ENCODE measurements at places on chromosomes 1 and 21.

DNA sequence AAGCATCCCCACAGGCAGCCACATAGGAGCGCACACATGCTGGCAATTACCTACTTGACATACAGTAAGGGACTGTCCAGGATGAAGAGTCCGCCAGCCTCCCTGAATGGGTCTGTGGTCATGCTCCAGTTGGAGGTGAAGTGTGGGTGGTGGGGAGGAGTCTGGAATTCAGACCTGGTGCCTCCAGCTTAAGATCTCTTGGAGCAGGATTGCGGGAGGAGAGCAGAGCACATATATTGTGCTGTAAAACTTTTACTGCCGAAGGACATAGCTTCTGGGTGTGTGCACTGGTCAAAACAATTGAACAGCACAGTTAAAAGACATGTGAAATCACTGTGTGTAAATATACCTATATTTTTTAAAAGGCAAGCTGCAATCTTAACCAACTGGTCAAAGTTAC is 17.9 kb downstream of the STK40 start:
- no peak for DNase-seq

GRCh38 chr1:34060901-34061415 is 104.1 kb downstream of the CSMD2 start:
- no peak for DNase-seq

DNA sequence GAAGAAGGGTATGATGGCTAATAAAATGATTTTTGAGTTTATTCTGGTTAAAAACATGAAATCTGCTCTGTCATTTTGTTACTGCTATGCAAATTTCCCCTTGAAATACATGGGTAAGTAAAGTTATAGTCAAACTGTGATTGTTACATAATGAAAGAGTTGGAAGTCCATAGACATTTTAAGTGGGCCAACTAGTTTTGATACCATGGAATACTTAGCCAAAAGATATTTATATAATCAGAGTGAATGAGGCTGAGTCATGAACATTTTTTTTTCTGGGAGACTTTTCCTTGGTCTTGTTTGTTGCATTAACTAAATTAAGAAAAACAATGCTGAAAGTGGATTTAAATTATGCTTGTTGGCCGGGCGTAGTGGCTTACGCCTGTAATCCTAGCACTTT is 58.2 kb upstream of the MPC2 start:
- no peak for DNase-seq

DNA sequence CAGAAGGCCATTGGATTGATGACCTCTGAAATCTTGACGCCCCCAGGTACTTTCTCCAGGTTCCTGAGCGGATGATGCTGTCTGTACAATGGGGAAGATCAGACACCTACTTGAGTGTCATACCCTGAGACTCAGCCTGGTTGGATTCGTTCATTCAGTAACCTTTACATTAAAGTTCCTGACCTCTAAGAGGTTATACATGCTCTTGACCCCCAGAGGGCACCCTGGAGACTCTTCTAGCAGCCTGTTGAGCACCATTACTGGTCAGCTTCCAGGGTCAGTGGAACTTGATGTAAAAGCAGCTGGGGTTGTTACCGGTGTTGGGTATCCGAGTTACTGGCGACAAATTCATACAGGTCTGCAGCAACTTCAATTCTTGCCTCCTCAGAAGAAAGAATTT is 114.3 kb upstream of the ZNF678 start:
- no peak for DNase-seq

DNA sequence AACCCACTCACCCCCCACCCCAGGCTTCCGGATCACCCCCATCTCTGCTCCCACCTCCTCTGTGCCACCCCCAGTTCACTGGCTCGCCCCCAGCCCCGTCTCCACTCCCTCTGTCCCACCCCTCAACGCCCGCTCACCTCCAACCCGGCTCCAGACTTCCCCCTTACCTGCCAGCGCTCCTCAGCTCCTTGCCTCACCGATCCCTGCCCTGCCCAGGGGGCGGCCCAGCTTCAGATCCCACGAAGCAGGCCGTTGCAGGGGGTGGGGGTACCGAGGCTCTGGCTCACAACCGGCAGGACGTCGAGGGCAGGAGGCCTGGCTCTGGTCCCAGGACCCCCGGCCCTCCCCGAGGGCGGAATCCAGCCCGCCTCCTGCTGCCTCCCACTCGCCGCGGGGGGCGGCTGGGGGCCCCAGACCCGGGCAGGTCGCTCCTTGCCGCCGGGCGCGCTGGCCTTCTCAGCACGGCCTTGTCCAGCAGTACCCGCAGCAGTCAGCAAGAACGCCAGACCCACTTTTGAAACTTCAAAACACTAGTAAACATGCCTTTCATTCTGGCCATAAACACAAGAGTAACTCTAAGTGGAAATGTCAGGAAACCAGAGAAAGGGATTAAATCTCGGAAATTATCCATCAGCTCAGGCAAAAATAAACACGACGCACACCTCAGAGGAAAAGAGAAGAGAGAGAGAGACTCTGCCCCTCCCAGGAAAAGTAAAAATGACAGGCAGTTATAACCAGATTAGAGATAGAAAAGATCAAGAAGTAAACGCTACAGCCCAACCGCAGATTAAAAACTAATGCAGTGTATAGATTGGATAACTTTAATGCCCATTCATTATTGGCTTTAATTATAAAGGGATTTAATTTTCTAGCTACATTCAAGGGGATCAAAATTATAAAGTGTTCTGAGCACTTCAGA is 1.0 kb upstream of the FAM89A start:
- DNase-seq, result no peak

GRCh38 chr1:6942990-6943389 is 157.7 kb downstream of the CAMTA1 start:
- no peak for DNase-seq

GRCh38 chr1:208449951-208450350 is 205.8 kb upstream of the PLXNA2 start:
- DNase-seq, result no peak

DNA sequence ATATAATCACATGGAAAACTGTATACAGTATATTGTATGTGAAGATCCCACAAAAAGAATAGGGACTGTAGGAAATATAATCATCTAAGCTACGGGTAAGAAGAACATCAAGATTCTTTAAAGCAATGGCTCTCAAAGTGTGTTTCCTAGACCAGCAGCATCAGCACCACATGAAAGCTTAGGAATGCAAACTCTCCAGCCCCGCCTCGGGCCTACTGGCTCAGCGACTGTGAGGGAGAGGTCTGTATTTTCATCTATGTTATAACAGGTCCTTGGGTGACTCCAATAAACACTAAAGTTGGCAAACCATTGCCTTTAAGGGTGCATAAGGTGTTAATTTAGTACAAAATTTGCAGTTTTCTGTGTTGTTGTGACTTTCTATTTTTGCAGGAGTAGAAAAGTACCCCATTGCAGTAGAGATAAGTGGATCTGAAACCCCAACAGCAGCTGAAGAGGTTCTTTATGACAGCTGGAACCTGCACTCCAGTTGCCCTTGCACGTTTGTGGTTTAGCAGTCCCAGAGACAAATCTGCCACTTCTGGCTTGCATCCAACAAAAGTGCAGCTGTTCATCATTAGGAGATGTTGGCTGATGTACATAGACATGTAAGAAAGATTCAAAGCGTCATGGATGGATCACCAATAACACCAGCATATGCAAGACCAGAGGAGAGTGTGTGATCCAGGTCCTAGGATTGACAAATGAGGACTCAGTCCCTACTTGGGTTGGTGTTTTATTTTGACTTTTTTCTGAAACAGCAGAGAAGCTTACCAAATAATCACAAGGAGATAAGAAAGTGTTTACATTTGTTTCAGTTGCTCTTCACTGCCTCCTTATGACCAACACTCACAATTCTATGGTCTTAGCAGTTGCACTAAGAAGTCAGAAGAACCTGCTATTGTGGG is 15.9 kb upstream of the IFNAR1 start:
- DNase-seq, result no peak

- no peak for DNase-seq
These were observed 18.6 kb upstream of the MYSM1 start for GRCh38 chr1:58718435-58718834.

DNA sequence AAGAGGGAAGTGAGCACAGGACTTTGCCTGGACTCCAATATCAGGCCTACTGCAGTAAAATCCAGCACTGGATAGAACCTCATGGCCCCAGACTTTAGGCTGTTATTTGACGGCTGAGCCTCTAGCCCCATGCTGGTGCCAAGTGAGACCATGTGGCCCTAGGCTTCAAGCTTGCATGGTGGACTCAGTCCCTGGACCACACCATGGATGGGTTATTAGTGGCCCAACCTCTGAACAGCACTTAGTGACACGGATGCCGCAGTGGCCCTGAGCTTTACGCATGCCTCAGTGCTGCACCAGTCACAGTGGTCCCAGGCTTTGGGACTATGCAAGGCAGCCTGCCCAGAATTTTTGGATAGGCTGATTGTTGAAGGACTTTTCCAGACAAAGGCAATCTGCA is 13.0 kb downstream of the IFI44L start:
- DNase-seq, result no peak

DNA sequence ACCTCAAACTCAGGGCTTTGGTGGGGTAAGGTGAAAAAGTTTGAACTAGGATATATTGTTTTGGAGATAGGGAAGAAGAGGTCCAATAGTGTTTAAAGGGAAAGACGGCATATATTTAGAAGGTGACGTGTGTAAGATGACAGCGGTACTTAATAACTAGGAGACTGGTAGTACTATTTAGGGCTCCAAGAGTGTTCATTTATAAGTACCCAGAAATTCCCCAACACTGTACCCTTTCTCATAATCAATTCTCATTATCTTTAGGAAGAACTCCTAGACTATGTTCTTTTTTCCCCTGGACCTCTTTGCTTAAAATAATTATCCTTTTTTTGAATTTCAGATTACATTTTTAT is 1.5 kb downstream of the LYPLAL1 start:
- DNase-seq, result no peak

DNA sequence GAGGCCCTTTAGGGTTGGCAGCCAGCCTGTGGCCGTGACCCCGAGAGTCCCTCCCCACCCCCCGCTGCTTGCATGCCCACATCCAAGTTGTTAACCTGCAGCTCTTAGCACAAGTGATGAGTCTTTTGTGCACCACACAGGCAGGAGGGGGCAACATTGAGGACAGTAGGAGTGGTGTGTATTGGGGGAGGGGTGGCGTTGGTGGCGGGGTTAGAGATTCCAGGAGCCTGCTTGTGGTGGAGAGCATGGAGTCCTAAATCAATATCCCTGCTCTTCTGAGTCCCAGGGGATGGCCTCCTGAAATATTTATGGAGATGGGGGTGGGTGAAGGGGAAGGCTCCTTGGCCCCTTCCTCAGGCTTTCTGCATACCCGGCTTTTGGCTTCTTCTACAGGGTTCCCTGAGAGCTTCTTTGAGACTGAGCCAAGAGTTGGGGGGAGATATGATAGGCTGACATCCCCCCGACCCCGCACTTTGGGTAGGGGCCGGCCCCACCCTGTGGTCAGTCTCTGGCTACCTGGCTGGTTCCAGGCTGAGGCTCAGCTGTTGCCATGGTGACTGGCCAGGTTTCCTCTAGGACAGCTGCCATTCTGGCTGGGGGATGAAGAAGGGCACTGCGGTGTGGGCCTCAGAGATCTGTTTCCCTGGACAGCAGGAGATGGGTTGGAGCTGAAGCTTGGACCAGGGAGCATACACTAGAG is 5.0 kb downstream of the CHRNB2 start:
- no peak for DNase-seq

Data from stimulated activated CD8-positive, alpha-beta memory T cell treated with anti-CD3 and anti-CD28 coated beads, Interleukin-12 subunit alpha, Interleukin-12 subunit beta, amount 100 ng/mL, for 4 hours (primary cell).